HCT116 (cell line): ENCODE measurements at places on chromosomes 16 and 17. TPM values are rescaled to one million over a fixed set of nuclear protein-coding genes. Genes with fewer than 3 reads are reported as not detected.

Gene CHD9NB
- 1.2 TPM for total RNA-seq

DNA sequence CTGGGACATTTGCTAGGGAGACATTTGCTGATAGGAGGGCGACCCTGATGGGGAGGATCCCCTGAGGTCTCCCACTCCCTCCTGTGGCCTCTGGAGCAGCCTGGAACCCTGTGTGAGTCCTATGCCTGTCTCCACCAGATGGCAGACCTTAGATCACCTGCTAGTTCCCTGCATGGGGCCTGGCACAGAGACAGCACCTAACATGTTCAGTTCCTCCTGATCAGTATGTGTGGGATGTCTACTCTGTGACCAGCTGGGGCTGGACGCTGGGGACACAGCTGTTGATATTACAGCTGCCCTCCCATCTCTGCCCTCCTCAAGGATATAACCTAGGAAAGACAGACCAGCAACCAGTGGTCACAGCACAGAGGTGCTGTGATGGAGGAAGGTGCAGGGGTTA, 1.1 kb upstream of the ADCY7 start:
- peak overlapping the region; percentile 70; the same call in 1 of the 2 replicates for H3K27ac ChIP-seq
- H3K36me3 ChIP-seq = no peaks in the 10 kb centered on the region
- H3K4me1 ChIP-seq = peaks cover 36% of the 10 kb centered on the region
- DNase-seq = peak; percentile 33
- no peaks in the 10 kb centered on the region for H3K27me3 ChIP-seq
- no peak overlapping the region for H3K4me3 ChIP-seq

DNA sequence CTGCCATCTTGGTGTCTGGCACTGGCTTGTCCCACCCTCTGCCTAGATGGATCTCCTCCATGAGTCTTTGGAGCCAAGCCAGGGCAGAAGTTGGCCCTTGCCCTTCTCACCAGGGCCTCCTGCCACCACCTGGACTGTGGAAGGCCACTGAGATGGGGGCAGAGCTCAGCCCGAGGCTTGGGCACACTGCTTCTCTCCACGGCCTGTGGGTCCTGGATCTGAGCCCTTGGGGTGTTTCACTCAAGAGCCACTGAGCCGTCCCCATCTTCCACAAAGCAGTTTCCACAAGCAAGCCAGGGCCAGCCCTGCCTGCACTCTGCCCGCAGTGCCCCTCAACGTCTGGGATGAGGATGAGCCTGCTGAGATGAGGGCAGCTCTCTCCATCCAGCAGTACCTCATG, 16.7 kb upstream of the CD300A start:
- DNase-seq = no peak
- H3K4me1 ChIP-seq = peaks cover 15% of the 10 kb centered on the region
- H3K27me3 ChIP-seq = no peaks in the 10 kb centered on the region
- H3K27ac ChIP-seq = no peak overlapping the region

GRCh38 chr16:59478838-59479237, 744.7 kb upstream of the GOT2 start:
- no peak for DNase-seq
- no peak overlapping the region for H3K27ac ChIP-seq
- H3K4me3 ChIP-seq = no peak overlapping the region
- H3K36me3 ChIP-seq = no peaks in the 10 kb centered on the region
- no peaks in the 10 kb centered on the region for H3K4me1 ChIP-seq

GRCh38 chr16:72036098-72036497, 18.2 kb upstream of the HP start:
- no peak overlapping the region for H3K27ac ChIP-seq
- no peak overlapping the region for H3K4me3 ChIP-seq
- H3K27me3 ChIP-seq = no peaks in the 10 kb centered on the region
- no peaks in the 10 kb centered on the region for H3K4me1 ChIP-seq
- no peaks in the 10 kb centered on the region for H3K36me3 ChIP-seq

- peak overlapping the region; percentile 54 for H3K4me3 ChIP-seq
- H3K36me3 ChIP-seq = no peaks in the 10 kb centered on the region
- no peaks in the 10 kb centered on the region for H3K27me3 ChIP-seq
These were observed 14.3 kb downstream of the ZNF213 start for GRCh38 chr16:3149193-3149530.
